ENCODE measurements at places on chromosomes 3 and 15. TPM values are rescaled to one million over a fixed set of nuclear protein-coding genes. Genes with fewer than 3 reads are reported as not detected.

DNA sequence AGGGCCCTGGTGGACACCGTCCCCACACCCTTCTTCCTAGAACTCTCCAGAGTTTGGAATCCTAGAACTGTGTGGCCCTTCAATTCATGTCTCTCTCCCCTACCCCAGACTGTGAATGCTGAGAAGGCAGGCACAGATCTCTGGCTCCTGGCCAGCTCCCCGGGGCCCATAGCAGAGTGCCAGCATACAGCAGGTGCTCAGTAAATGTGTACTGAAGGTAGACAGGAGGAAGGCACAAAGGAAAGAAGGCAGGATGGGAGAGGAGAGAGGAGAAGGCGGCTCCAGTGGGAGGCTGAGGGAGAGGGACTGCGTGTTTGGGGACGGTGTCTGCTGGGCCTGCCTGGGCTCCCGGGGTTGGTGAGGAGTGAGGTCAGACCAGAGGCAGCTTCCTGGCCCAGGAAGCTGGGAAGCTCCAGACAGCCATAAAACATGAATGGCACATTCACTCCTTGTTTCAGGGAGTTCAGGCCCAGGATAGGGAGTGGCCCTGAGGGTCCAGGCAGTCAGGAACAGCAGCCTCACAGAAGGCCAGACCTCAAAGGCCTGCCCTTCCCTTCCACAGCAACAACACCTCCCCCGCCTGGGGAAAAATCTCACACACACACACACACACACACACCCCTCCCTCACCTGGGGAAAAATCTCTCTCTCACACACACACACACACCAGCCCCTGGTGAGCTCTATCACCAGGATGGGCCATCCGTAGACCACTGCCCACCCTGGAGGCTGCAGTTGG, 137.1 kb upstream of the PRR20G start:
- no peak overlapping the region for H3K27ac ChIP-seq
- no peak for DNase-seq
- no peaks in the 10 kb centered on the region for H3K36me3 ChIP-seq
- no peaks in the 10 kb centered on the region for H3K4me1 ChIP-seq
- no peak overlapping the region for H3K4me3 ChIP-seq
- no peaks in the 10 kb centered on the region for H3K27me3 ChIP-seq

DNA sequence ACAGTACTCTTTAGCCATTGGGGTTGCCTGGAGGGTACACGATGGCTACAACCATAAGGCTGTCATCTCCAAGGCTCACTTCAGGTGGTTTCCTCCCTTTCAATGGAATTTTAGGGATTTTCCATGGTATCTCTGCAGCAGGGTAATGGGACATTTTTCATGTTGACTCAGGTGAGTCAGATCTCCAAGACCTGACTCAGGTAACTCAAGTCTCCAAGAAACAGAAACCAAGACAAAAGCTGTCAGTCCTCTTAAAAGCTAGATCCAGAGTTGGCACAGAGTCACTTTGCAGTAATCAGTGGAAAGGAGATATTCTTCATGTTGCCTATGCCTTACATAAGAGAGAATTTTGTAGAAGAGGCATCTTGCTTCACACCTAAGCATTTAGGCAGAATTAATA, 375.8 kb upstream of the ARPP21 start:
- H3K27me3 ChIP-seq = no peaks in the 10 kb centered on the region
- DNase-seq = no peak
- no peak overlapping the region for H3K27ac ChIP-seq
- no peaks in the 10 kb centered on the region for H3K4me1 ChIP-seq
- no peak overlapping the region for H3K4me3 ChIP-seq

KIF15 gene
- polyA plus RNA-seq = 0.24 TPM

THBS1 gene
- 0.72 TPM for polyA plus RNA-seq

DNA sequence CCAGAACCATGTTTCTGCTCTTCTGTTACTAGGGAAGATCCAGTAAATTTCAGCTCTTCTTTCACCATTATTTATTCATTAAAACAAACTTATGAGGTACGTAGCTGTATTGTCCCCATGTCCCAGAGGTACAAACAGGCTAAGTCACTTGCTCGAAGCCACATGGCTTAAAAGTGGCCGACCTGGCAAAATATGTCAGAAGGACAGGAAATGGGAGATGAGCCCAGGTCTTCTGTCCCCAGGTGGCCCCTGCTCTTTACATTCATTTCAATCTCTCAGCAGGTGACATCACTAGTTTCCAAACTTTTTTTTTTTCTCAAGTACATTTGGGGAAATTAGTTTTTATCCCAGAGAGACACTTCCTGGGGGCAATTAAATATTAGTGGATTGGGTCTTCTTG, 34.1 kb upstream of the LPP start:
- DNase-seq = no peak
- H3K4me3 ChIP-seq = no peak overlapping the region
- H3K4me1 ChIP-seq = no peaks in the 10 kb centered on the region

DNA sequence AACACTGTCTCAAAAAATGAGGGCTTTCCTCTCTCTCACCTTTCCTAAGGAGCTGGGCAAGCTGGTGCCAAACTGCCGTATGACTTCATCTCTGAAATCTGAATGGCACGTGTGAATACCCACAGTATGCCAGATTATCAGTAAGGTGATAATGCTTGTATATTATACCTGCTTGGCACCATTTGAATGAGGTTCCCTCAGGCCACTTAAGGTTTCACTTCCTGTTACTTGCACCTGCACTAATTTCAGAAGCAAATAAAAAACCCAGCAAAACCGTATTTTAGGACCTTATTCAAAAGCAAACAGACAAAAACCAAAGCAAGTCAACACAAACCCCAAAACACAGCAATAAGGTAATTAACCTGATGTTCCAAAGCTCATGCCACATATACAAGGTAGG, 19.7 kb downstream of the FOXP1 start:
- no peaks in the 10 kb centered on the region for H3K4me1 ChIP-seq
- no peak for DNase-seq
- no peak overlapping the region for H3K4me3 ChIP-seq
